ENCODE measurements at places on chromosomes 16 and 17.

DNA sequence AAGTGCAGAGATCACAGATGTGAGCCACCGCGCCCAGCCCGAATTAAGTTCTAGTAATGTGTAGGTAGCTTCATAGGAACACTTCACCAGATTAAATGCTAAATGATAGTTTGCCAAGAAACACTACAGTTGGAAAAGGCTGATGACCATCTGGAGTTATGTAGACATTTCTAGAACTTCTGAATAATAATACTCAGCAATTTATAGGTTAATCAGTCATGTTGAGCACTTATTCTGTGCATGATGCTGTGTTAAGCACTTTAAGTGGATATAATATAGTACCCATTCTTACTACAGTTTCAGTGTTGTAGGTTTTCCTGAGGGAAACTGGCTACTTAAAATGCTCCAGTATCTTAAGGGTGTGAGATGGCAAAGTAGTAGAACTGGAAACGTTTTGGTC lies 45.2 kb downstream of the NUP93 start:
- DNase-seq, result no peak

DNA sequence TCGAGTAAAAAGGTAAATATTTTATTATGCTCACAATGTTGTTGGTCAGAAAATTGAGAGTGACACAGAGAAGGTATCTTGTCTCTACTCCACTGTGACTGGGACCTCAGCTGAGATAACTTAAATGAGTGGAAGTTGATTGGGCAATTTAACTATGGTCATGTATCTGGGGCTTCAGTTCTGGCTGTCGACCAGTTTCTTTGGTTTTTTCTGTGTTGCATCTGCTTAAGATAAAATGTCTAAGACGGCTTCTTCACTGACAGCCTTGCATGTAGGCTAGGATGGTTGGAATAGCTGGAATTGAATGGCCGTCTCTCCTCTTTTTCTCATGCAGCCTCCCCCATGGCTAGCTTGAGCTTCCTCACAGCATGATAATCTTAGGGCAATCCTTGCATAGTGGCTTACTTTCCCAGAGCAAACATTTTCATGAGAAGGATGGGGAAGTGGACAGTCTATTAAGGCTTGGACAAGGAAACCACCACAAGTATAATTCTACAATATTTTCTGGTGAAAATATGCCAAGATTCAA lies 433.7 kb downstream of the KIF2B start:
- no peak for DNase-seq

DNA sequence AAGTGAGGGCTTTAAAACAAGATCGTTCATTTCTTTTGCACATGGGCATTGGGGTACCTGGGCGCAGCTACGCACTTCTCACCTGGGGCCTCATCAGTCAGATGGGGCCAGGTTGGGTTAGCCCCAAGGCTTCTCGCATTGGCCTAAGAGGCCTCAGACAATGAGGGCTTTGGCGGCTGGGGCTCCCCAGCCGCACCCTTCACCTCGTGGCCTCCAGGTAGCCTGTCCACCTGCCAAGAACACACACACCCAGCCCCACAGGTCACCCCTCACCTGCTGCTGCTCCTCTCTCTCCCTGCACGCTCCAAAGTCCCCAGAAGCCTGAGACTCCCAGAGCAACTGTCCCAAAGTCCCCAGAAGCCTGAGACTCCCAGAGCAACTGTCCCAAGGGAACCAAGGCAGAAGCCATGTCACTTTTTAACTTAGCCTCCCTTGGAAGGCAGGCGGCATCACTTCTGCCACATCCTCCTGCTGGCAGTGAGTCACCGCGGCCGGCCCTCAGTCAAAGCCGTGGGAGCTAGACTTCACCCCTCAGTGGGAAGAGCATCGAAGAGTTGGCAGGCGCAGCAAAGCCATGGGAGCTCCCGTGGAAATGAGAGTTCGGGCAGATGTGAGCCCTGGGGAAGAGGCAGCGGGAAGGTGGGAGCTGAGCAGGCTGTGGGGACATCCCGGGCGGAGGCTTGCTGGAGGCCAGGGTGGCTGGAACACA lies 78.9 kb upstream of the PLCG2 start:
- no peak for DNase-seq

- no peak for DNase-seq
Observed at GRCh38 chr17:78903101-78903779, at the start of gene CEP295NL. Gene CEP295NL (minus strand): TSS chr17:78903201. CDS start chr17:78901828, 1,373 bp downstream.

GRCh38 chr17:16073845-16074244 lies 74.2 kb downstream of the TTC19 start:
- DNase-seq, result no peak

DNA sequence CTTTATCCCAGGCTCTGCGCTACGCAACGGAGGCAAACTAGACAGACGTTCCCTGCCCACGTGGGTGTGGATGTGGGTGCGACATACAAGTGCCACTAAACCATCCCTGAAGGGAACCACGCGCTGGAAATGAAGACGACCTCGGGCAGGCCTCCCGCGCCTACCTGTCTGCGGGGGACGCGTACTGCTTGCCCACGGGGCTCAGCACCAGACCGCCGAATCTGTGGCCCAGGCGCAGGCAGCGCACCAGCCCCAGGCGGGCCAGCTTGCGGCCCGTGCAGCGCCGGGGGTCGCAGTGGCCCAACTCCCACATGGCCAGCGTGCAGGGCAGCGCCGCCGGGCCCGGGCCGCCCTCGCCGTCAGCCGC lies 480 bp downstream of the TSR3 start:
- no peak for DNase-seq

DNA sequence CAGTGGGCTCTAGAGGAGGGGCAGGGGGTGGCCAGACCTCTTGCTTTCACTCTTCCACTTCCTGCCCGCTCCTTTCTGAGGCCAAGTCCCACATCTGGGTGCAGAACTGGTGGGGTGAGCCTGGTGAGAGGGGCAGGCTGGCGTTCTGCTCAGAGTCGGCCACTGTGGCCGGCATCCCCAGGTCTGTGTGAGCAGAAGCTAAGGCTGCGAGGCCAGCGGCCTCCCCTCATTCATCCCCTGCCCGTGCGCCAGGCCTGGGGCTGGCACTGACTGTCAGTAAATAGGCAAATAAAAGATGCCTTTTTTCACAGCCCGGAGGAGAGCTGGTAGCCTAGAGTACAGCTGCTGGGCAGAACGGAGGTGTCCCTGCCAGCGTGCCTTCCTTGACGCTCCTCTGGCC lies 1.2 kb downstream of the DEF8 start:
- DNase-seq, result no peak

Measured in central memory CD4-positive, alpha-beta T cell (primary cell).